Fibroblast of upper back skin (primary cell): ENCODE measurements at places on chromosomes 12 and 14.

- no peak for DNase-seq
Measured at GRCh38 chr14:100429537-100429936, 106.4 kb downstream of the SLC25A47 start.

- no peak for DNase-seq
Measured at GRCh38 chr14:76292561-76292960, 83.4 kb upstream of the ESRRB start.

DNA sequence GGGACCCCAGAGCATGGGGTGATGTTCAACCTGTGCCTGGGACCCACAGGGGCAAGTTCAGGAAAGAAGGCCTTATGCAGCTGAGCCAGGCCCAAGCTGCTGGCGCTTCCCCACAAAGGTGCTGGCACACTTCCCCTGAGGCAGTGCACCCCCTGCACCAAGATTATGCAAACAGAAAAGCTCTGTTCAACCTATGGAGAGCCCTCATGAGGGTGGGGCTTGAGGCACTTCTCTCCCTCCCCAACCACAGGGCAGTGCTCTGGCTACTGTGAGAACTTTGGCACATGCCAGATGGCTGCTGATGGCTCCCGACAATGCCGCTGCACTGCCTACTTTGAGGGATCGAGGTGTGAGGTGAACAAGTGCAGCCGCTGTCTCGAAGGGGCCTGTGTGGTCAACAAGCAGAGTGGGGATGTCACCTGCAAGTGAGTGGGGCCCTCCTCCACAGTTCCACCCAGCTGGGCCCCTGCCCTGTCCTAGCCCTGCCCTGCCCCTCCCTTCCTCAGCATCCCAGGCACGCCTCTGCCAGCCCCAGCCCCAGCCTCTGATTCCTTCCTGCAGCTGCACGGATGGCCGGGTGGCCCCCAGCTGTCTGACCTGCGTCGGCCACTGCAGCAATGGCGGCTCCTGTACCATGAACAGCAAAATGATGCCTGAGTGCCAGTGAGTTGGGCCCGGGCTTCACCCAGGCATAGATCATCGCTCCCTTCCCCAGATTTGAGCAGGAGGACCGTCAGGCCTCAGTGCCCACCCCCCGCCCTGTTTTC lies 5.5 kb upstream of the NXPH4 start:
- no peak for DNase-seq

- no peak for DNase-seq
Measured at GRCh38 chr14:92970271-92970670, 47.3 kb downstream of the CHGA start.

- DNase-seq: no peak
Measured at GRCh38 chr12:105220150-105220928, 15.6 kb downstream of the APPL2 start.

- peak; percentile 78 for DNase-seq
Measured at GRCh38 chr12:115752913-115753726, 524.4 kb downstream of the MED13L start.

GRCh38 chr12:41418586-41418985 lies 230.5 kb downstream of the PDZRN4 start:
- DNase-seq: no peak

- DNase-seq: peak; percentile 22
Measured at GRCh38 chr14:99791476-99792209, 1.6 kb upstream of the EML1 start.

GRCh38 chr14:59482541-59483331 lies 1.5 kb downstream of the L3HYPDH start:
- peak; percentile 97 for DNase-seq

- no peak for DNase-seq
Measured at GRCh38 chr12:52630008-52630500, 11.7 kb upstream of the KRT73 start.

DNA sequence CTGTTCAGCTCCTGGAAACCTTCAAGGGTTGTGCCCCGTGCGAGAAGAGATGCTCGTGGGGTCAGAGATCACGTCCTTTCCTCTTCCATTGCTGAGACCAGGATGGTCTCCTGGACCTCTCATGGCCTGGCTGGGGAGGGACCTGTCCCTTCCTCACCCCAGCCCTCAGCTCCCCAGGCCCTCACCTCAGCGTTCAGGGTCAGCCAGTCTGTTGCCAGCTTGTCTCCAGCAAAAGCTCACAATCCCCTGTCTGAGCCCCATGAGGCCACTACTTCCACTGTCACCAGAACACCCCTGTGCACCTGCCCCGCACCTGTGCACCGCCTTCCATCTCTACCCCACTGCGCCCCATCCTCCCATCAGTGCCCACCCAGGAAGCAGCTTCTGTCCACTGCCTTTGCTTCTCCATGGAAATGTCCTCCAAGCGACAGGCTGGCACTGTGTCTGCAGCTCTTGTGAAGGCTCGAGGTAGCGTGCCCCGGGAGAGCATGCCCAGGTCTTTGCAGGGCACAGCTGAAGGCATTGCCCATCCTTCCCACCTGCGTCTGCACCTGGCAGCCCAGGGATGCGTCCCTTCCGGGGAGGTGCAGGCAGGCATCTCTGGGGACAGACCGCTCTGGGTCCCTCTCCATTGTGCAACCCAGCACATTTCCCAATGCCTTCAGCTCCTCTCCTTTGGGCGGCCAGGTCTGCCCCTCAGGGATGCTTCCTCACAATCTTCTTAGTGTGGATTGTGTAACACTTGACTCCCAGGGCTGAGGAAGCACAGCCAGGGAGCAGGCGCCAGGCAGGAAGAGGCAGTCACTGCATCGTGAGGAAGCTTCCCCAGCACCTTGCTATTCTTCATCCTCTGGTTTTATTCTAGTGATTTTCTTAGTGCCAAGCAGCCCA lies 179.6 kb downstream of the ADGRD1 start:
- DNase-seq: no peak

GRCh38 chr14:43789458-43789857 lies 717.6 kb downstream of the FSCB start:
- DNase-seq: no peak

DNA sequence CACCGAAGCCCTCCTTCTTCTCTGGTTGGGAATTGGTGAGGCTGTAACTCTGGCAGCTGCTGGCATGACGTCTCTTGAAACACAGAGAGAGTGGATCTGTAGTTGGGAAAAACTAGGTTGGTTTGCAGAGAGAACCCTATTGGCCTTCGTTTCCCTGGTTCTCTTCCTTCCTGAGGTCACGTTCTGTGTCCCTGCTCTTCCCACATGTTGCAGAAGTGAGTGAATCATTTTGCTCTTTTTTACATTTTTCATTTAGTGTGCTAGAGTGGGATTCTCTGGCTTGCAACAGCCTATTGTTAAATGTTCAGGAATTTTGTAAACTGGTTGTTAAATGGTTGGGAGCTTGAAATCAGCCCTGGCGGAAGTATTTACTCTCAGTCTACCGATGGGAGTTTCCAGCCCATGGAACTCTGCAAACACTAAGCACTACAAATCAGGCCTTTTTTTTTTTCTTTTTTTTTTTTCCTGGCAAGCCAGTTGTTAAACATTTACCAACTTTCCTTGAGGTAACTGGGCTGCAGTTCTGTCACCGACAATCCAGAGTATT lies 26.8 kb upstream of the CKAP4 start:
- DNase-seq: peak; percentile 28

- DNase-seq: no peak
Measured at GRCh38 chr14:64123241-64123822, 170.8 kb downstream of the ESR2 start.
